Progenitor cell of endocrine pancreas (in vitro differentiated cells): ENCODE measurements at places on chromosomes 12 and 14.

DNA sequence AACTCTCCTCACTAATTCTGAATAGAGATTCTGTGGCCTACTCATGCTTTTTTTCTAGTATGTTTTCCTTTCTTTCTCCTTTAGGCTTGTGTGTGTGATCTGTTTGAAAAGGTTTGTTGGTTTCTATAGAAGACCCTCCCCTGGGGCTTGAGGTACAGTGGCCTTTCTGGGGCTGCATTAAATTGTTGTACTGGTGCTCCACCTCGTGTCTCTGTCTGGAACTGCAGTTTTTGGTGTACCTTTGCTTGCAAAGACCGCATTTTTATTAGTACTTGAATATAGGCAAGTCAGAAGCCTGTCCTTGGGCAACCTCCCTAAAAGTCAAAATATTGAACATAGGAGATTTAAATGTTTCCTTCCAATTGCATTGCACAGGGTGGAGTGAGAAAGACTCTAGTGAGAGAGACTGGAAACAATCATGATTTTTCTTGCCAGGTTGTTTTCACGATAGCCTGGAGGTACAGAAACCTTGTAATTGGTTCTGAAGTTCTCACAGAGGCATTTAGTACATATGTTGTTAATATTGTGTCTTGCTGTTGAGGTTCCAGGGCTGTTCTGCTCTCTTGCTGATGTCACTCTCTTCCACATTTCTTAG, 39.0 kb downstream of the SLCO1B1 start:
- peak; percentile 78 for DNase-seq

DNA sequence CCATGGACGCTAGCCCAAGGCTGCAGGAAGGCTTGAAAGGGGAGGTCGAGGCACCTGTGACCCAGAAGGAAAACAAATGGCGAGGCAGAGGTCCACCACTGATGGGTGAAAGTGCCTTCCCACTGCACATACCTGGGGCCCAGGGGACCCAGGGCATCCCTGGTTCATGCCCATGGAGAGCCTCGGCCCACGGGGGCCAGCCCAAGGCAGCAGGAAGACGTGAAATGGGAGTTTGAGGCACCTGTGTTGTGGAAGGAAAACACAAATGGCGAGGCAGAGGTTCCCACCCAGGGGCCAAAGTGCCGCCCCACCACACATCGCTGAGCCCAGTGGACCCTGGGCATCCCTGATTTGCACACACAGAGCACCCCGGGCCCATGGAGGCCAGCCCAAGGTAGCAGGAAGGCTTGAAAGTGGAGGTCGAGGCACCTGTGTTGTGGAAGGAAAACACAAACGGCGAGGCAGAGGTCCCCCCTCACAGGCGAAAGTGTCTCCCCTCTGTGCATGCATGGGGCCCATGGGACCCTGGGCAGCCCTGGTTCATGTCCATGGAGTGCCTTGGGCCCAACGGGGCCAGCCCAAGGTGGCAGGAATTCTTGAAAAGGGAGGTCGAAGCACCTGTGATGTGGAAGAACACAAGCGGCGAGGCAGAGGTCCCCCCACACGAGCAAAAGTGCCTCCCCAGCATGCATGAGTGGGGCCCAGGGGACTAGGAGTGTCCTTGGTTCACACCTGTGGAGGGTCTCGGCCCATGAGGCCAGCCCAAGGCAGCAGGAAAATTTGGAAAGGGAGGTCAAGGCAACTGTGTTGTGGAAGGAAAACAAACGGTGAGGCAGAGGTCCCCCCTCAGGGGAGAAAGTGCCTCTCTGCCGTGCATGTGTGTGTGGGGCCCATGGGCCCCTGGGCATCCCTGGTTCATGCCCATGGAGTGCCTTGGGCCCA, 383.3 kb downstream of the ALG10 start:
- peak; percentile 8 for DNase-seq

DNA sequence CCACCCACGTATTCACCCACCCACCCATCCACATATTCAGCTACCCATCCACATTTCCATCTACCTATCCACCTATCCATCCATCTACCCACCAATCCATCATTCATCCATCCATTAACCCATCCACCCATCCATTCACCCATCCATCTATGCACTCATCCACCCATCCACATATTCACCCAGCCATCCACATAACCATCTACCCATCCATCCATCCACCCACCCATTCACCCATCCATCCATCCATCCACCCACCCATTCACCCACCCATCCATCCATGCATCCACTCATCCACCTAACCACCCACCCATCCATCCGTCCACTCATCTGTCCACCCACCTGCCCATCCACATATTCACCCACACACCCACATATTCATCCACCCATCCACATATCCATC, 70.5 kb downstream of the LGMN start:
- DNase-seq, result no peak

DNA sequence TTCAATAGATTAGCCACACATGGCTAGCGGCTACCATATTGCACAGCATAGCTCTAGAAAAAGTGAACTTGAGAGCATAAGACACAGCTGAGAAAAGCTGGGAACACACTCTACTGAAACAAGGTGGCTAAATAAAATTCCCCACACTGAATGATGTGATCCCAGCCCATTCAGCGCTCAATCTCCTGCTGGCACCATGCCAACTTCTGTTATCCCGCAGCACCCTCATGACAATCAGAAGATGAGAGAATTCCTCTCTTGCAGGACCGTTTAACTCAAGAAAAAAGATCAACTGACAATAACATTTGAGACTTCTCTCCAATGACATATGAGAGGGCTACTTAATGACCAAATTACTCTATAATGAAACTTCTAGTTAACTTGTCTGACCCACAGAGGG, 115.4 kb downstream of the ADAMTS20 start:
- no peak for DNase-seq

DNA sequence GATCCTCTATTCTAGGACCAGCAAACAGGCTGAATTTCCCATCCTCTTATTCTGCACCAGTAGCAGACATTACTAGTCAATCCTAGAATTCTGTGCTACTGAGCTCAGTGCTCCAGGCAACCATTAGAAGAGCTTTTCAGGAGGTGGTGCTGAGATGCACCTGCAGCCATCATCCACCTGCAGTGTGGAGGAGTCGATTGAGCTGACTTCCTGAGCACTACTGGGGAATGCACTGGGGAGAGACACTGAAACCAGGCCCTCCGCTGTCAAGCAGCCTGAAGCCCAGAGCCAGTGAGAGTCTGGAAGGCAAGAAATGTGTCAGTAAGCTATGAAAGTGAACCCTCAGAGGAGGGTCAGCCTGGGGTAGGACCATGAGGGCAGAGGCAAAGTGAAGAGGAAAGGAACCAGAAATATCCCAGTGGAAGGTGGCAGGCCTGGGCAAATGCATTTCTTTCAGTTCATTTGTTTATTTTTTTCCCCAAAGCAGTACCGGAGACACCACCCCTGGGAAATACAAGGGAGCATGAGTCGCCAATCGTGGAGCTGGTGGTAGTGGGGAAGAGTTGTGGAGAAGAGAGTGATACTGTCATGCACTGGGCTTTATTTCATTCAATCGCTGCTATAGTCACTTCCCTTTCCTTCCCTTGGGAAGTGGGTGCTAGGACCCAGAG, 23.0 kb upstream of the SERPINA4 start:
- DNase-seq, result no peak

GRCh38 chr14:51431741-51432140, 191.7 kb downstream of the TMX1 start:
- DNase-seq, result no peak

DNA sequence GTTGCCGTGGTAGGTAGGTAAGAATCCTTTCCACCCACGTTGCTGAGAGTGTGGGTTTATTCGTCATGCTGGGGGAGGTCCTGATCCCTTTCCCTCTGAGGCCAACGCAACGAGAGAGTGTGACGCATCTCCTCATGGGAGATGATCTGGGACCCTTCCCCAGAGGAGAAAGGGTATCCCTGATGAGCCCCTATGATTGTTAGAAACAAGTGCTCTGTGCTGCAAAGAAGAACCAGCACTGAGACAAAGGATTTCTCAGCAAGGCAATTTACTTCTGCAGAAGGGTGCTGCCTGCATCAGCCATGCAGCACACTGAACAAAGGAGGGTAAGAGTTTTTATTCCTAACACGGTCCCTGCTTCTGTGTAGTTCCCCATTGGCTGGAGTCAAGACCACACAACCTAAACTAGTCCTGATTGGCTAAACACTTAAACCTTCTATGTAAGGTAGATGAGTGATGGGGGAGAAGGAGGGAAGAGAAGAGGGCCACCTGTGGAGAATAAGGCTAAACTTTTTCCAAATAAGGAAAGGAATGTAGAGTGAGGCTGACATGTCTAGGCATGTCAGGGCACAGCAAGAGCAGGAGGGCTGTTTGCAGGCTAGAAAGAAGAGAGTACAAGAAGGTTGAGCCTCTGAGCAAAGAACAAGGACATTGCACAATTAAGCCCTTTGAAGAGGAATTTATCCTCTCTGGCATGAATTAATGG, 21.3 kb downstream of the CLEC2A start:
- no peak for DNase-seq

- DNase-seq, result no peak
Measured at GRCh38 chr12:12467688-12468261, 94.9 kb downstream of the DUSP16 start.

- no peak for DNase-seq
Measured at GRCh38 chr12:57624441-57625220, 8.4 kb downstream of the B4GALNT1 start.

- DNase-seq, result no peak
Measured at GRCh38 chr14:90659156-90659555, 157.1 kb downstream of the TTC7B start.

- DNase-seq, result no peak
Measured at GRCh38 chr12:62250671-62251608, 9.3 kb upstream of the USP15 start.

DNA sequence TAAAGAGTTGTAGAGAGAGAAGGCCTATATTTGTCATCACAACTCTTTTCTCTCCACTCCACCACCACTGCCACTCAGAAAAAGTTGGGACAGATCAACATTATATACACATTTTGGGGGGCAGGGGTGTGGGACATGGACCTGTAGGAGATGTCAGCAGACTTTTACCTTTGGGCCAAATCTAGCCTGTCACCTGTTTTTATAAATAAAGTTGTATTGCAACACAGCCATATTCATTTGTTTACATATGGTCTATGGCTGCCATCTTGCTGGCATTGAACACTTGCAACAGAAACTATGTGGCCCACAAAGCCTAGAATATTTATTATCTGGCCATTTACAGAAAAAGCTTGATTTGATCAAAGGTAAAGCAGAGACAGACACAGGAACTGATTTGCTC, 250.7 kb downstream of the BTG1 start:
- no peak for DNase-seq

DNA sequence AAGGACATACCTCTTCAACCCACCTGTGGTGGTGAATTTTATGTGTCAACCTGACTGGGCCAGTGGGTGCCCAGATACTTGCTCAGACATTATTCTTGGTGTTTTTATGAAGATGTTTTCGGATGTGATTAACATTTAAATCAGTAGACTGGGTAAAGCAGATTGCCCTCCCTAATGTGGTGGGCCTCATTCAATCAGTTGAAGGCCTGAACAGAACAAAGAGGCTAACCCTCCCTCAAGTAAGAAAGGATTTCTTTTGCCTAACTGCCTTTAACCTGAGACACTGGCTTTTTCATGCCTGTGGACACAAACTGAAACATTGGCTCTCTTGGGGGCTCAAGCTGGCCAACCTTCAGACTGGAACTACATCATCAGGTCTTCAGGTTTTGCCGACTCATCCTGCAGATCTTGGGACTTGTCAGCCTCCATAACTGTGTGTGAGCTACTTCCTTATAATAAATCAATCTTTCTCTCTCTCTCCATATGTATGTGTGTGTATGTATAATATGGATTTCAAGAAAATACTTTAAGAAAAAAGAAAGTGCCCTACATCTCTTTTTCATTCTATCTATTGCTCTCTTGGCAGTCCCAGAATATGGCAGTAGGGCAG, 39.4 kb downstream of the RTN1 start:
- no peak for DNase-seq

DNA sequence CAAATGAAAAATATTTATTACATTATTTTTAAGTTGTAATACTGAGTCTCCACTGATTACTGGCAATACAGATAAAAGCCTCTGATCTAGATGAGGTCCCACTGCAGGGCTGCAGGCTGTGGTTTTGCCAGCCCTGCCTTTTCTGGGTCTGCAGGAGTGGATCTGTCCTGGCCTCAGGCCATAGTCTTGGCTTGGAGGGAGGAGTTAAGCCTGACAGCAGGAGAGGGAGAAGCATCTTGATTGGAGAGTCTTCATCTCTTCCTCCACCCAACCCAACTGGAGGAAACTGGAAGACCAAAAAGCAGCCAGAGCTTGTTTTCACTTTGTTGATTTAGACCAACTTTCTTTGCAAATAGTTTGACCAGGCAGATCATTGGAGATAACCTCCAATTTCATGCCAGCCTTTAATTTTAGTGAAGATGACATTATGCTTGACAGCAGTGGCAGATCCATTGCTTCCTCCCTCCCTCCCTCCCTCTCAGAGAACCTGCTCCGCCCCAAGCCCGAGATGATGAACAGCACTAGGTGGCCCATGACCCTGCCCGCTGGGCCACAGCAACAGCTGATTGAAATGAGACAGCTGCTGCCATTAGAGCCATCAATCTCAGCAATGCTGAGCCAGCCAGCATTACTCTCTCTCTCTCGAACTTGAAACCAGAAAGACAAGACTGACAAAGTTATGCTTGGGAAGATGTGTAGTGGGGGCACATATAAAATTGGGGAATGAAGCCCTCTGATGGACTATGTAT, 222.4 kb downstream of the GLT1D1 start:
- no peak for DNase-seq

DNA sequence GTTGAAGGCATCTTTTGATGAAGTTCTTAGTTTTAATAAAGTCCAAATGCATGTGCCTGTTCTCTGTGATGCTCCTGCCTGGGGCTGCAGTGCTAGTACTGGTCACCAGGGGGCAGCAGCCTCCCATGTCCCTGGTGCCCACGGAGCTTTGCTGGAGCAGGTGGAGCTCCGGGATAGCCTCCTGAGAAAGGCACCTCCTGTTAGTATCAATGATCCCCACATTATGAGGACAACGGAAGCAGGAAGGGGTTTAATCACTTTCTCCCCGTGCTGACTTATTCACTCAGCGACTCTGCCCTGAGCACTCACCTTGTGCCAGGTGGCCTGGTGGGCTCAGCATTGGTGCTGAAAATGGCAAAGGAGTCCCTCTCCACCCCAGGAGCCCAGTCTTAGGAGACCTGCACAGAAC, 123.0 kb upstream of the PZP start:
- peak; percentile 88 for DNase-seq

DNA sequence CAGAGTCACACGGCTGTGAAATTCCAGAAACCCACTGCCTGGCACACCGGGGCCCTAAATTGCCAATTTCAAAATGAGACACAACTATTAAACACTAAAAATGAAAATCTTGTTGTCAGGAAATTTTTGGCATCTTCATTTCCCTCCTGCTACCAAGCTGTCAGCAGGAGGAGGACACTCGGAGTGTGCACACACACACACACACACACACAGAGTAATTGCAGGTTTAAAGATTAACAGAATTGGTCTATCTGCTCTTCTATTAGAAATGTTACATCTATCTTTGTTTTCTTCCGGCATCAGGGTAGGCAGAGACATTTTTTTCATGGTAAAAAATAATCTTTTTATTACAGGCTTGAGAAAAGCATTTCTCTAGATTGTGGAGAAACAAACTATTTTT, 314.2 kb downstream of the EGLN3 start:
- DNase-seq, result no peak

GRCh38 chr12:66071549-66071948, 59.0 kb downstream of the LLPH start:
- no peak for DNase-seq

GRCh38 chr12:106601031-106601430, 18.2 kb downstream of the RFX4 start:
- DNase-seq, result no peak

GRCh38 chr12:75722714-75723200, 211.3 kb upstream of the KRR1 start:
- DNase-seq, result no peak
